ENCODE measurements at places on chromosomes 4 and X.

DNA sequence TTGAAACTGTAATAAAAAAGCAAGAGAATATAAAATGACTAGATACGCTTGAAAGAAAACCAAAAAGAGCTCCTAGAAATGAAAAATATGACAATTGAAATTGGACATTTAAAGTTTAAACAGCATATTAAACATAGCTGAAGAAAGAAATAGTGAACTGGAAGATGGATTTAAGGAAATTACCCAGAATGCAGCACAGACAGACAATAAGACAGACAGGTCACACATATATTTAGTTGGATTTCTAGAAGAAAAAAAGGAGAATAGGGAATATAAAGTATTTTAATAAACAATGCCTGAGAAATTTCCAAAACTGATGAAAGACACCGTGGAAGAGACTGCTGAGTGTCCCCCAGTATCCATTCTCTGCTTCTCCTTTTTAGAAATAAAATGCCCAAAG is 6.6 kb downstream of the DUSP9 start:
- DNase-seq: no peak

DNA sequence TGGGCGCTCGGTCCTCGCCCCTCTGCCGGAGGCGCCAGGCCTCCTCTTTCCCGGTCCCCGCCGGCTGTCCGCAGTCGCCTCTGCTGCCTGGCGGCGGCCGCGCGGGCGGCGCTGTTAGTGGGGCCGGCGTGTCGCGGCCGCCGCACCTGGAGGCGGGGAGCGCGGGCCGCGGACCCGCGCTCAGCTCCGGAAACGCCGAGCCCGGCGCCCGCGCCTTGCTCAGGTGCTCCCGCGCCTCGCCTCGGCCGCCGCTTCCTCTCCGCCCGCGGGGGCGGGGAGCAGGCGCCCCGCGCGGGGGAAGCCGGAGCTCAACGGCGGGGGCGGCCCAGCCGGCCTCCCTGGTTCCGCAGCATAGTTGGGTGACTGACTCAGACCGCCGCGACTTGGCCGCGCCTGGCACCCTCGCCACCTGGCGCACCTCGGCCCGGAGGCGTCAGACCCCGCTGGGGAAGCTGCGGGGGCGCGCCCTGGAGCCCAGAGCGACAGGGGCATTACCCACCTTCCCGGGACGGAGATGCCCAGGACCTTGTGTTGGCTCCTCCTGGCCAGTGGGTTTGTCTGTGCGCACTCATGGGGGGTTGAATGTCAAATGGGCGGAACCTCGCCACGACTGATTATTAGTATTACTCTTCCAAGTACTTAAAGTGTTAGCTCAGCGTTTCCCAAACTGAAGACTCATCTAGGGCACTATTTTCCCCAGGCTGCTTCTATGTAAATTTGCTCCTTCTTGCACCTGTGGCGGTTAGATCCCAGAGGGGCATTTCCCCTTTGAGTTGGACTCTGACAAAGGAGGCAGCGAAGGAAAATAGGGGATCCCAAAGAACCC is at the start of gene ARAP2:
TSS of gene ARAP2 (minus strand) at position 258 of the 826 bp plus-strand sequence. CDS start 15,028 bp downstream, outside the sequence.
- DNase-seq: peak; percentile 80

DNA sequence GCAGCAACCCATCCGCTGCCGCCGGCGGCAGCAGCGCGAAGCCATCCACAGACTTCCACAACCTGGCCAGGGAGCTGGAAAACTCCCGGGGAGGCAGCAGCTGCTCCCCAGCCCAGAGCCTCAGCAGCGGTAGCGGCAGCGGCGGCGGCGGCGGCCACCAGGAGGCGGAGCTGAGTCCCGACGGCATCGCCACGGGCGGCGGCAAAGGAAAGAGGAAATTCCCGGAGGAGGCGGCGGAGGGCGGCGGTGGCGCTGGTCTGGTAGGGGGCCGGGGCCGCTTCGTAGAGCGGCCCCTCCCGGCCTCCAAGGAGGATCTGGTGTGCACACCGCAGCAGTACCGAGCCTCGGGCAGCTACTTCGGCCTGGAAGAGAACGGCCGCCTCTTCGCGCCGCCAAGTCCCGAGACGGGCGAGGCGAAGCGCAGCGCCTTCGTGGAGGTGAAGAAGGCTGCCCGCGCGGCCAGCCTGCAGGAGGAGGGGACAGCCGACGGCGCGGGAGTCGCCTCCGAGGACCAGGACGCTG is 4.9 kb downstream of the PRDM8 start:
- peak; percentile 66 for DNase-seq

DNA sequence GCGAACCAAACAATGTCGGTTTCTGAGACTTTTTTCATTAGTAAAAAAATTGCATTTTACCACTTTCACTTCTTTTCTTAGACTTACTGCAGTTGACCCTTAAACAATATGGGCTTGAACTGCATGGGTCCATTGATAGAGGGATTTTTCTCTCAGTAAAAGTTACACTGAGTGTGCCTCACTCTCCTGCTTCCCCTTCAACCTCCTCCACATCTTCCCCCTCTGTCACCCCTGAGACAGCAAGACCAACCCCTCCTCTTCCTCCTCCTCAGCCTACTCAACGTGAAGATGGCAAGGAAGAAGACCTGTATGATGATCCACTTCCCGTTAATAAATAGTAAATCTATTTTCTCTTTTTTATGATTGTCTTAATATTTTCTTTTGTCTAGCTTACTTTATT is 43.4 kb downstream of the TEC start:
- no peak for DNase-seq

DNA sequence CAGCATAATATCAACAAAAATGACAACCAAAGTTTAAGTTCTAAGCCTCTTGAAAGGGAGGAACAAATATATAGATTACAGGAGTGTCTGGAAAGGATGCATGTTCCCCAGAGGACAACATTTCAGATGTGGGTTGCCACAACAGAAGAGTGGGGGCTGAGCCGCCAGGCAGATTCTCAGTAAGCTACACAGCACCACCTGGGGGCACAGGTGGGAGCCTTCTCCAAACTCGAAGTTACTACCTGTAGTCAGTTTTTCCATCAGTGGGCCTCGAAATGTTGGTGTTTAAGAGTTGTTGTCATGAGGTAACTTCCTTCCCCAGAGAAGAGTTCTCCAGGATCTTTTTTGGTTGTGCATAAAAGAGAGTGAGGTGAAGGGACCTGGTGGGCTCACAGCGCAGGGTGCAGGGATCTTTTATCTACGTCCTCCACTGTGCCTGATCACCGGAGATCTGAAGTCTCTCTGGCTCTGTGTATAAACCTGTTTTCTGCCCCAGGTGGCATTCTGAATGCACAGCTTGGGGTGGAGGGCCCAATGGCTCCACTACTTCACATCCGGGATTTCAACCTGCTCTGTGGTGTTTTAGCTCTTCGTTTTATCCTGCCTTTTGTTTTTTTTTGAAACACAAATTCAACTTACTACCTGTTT is 58.4 kb upstream of the STS start:
- no peak for DNase-seq

DNA sequence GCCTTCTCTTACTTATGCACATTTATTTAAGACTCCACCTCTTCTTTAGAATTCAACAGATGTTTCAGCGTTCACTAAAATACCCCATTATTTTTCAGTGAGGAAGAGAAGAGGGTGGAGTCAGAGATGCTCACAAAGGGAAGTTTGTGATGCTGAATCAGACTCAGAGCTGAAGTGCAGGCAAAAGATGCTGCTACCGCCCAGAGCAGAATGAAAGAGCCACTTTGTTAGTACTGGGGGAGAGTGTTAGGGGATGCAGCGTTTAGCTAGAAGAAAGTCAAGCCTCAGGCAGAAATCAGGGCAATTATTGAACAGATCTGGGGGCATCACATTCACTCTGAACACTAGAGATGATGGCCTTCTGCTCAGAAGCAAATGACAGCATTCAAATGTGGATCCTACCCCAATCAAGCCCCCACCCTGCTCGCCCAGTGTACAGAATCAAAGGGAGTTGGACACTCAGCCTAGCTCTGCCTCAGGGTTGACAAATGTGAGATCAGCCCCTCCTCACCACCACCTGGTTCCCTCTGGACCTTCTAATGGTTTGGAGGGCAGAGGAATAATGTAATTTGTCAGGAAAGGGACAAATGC is 138.3 kb downstream of the UNC5C start:
- DNase-seq: no peak

Data from thyroid gland (tissue), 4 donors.